ENCODE measurements at places on chromosomes 12 and 14. TPM values are rescaled to one million over a fixed set of nuclear protein-coding genes. Genes with fewer than 3 reads are reported as not detected.

DNA sequence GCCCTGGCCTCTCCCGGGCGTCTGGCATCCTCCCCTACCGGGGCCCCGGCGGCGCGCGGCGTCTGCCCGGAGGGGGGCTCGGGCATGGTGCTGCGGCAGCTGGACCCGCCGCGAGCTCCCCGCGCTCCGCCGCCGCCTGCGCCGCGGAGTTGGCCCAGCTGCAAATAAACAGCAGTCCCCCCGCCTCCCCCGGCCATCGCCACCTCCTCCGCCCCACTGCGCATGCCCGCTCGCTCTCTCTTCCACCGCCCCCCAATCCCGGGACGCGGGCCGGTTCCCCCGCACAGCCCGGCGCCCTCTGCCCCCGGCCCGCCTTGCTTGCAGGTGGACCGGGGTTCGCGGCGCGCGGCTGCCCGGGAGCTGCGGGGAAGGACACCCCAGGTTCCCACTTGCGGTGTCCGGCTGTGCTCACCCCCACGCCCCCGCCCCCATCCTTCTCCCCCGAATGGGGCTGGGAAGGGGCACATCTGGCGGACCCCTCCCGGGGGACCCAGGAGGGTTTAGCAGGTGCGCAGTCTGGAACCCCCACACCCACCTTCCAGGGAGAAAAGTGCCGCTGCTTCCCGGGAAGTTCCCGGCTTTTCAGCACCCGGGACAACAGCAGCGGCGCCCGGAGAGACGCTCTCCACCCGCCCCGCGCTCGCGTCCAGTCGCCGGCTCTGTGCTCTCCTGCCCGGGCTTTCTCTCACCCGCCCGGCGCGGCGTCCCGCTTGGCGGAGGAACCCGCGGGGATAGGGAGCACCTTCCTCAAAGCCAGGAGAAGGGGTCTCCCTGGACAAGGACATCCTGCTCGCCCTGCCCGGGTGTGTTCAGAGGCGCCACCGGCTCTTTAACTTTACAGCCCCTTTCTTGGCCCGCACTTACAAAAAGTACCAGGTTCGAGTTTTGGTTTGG is at the start of gene TMTC1:
Gene TMTC1, minus strand, starts transcription at position 170 of the 894 bp plus-strand sequence. CDS start 191 bp downstream, outside the sequence.
- peaks cover 31% of the 10 kb centered on the region for H3K27me3 ChIP-seq
- peaks cover 8% of the 10 kb centered on the region for H3K36me3 ChIP-seq
- H3K4me1 ChIP-seq, result peaks cover 16% of the 10 kb centered on the region
- H3K4me3 ChIP-seq, result peak within 1 kb of the TSS; percentile 81
- peak; percentile 87 for DNase-seq

- H3K4me1 ChIP-seq, result peaks cover 13% of the 10 kb centered on the region
- DNase-seq, result no peak
- peaks cover 4% of the 10 kb centered on the region for H3K36me3 ChIP-seq
- no peak overlapping the region for H3K4me3 ChIP-seq
Observed at GRCh38 chr14:75441728-75442127, 13.9 kb downstream of the JDP2 start.

The TAS2R13 gene
- not detected for polyA plus RNA-seq

The E2F7 gene
- polyA plus RNA-seq, result 43.9 TPM

The C12orf56 gene
- 8.1 TPM for polyA plus RNA-seq

DNA sequence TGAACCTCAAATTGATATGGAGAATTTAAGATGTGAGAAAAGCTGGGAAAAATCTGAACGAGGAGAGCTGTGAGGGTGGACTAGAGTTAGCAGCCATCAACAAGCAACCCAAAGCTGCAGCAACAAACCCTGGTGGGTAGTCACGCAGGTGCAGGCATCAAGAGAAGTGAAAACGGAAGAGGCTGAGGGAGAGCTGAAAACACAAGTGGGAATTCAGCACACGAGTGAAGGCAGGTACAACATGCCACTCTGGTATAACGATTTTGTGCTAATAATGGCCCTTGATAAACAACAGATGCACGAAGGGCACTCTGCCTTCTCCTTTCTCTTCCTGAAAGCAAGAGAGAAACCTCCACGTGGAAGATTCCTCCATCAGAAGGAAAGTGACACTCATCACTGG is 11.5 kb downstream of the TCL1B start:
- H3K4me1 ChIP-seq, result peaks cover 37% of the 10 kb centered on the region
- peaks cover 71% of the 10 kb centered on the region for H3K27me3 ChIP-seq
- no peaks in the 10 kb centered on the region for H3K36me3 ChIP-seq
- DNase-seq, result no peak

GRCh38 chr12:116266168-116266601 is 11.3 kb downstream of the MED13L start:
- no peak overlapping the region for H3K4me3 ChIP-seq
- H3K36me3 ChIP-seq, result no peaks in the 10 kb centered on the region
- H3K4me1 ChIP-seq, result peaks cover 48% of the 10 kb centered on the region
- H3K27ac ChIP-seq, result no peak overlapping the region

GRCh38 chr12:5498076-5498475 is 66.2 kb downstream of the NTF3 start:
- H3K4me1 ChIP-seq, result no peaks in the 10 kb centered on the region
- no peak for DNase-seq
- no peak overlapping the region for H3K4me3 ChIP-seq
- H3K36me3 ChIP-seq, result no peaks in the 10 kb centered on the region
- no peak overlapping the region for H3K27ac ChIP-seq

GRCh38 chr12:57697076-57697475 is 3.1 kb downstream of the OS9 start:
- H3K27ac ChIP-seq, result no peak overlapping the region
- H3K27me3 ChIP-seq, result no peaks in the 10 kb centered on the region
- H3K36me3 ChIP-seq, result no peaks in the 10 kb centered on the region
- no peak for DNase-seq
- H3K4me3 ChIP-seq, result no peak overlapping the region

The CNTN1 gene
- polyA plus RNA-seq, result 5.0 TPM

GRCh38 chr14:82029038-82029437 is 495.4 kb upstream of the SEL1L start:
- no peaks in the 10 kb centered on the region for H3K27me3 ChIP-seq
- H3K27ac ChIP-seq, result no peak overlapping the region

The IL31 gene
- polyA plus RNA-seq, result not detected

Measured in GM23338 (cell line).